ENCODE measurements at places on chromosomes 3 and 15.

DNA sequence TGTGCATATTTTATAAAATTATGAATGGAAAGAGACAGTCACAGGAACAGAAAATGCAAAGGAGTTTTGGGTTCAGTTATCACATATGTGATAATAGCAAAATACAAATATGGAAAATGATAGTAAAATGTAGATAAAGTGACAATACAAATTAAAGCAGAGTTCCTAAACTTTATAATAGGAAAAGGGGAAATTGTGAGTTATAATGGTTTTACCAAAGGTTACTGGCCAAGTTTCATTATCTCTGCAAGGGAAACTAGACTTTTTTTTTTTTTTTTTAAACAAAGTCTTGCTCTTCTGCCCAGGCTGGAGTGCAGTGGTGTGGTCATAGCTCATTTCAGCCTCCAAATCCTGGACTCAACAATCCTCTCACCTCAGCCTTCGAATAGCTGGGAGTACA lies 228.7 kb upstream of the CGNL1 start:
- DNase-seq, result no peak

- no peak for DNase-seq
These were observed 394.6 kb upstream of the IL12A start for GRCh38 chr3:159593927-159594605.

DNA sequence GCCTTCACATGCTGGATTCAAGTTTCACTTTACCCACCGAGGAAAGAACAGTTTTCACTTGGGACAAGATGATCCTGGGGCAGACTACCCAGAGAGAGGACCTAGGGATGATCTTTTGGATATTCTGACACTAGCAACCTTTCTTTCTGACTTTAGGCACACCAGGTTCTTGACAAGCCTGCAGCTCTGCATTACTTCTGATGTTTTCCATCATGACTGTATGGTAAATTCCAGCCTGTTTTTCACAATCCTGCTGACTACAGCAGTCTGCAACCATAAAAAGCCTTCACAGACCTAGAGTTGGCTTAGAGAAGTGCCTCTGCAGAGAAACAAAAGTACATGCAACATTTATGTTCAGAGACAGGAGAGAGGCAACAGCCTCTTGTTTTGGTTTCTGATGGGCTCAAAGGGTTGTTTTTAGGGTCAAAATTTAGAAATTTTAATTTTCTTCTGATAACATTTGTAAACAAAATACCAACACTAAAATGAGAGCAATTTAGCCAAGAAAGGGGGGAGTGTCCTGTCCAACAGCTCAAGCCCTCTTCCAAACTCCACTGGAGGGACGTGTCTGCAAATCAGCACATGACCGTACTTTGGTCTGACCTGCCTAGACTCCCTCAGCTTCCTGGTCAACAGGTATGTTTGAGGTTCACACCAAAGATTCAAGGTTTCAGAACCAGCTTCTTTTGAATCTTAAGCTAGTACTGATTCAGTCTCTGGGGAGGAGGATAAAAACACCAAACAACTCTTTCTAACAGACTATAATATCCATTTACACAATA lies 799 bp downstream of the ABI3BP start:
- no peak for DNase-seq

- no peak for DNase-seq
These were observed 182.9 kb upstream of the FEZF2 start for GRCh38 chr3:62556121-62556815.
